ENCODE measurements at places on chromosomes 16 and 17. TPM values are rescaled to one million over a fixed set of nuclear protein-coding genes. Genes with fewer than 3 reads are reported as not detected.

The SLC16A13 gene
- total RNA-seq: 0.19 TPM

The BCAR1 gene
- total RNA-seq: 45.7 TPM

The COX6A2 gene
- total RNA-seq: not detected

The PRRT2 gene
- total RNA-seq: 9.5 TPM

The GSPT1 gene
- total RNA-seq: 66.8 TPM

The MYL4 gene
- not detected for total RNA-seq

- H3K36me3 ChIP-seq: no peaks in the 10 kb centered on the region
- no peaks in the 10 kb centered on the region for H3K27me3 ChIP-seq
- DNase-seq: no peak
These were observed 13.3 kb upstream of the PABPN1L start for GRCh38 chr16:88879788-88880055.

- H3K27ac ChIP-seq: no peak overlapping the region
- H3K4me3 ChIP-seq: no peak overlapping the region
- H3K4me1 ChIP-seq: no peaks in the 10 kb centered on the region
- no peak for DNase-seq
These were observed 295.1 kb upstream of the RBFOX1 start for GRCh38 chr16:7037495-7037894.

DNA sequence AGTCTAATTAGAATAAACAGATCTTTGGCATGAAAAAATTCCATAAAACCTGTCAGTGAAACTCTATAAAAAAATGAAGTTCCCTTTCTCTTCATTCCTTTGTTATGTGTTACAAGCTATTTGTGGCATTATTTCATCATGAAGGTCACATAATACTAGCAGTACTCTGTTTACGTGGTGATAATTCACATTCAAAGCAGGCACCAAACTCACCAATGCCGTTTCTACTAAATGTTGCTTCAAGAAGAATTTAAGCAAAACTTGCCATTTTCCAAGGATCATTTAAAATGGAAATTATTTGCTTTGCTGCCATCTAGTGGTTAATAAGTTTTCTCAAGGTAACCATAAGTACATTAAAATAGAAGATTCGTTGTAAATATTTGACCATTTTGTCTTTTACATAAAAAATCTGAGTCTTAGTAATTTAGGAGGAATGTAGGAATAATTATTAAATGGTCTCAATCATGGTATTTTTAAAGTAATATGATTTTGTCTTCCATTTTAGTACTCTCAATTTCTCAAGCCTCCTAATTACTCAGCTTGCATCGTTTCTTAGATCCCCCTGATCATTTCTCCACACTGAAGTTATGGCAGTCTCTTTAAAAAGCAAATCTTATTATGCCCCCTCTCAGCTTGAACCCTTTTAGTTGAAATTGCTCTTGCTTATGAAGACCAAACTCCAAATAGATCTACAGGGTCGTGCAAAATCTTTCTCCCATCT lies 80.8 kb downstream of the OMG start:
- H3K4me1 ChIP-seq: peaks cover 4% of the 10 kb centered on the region
- peaks cover 7% of the 10 kb centered on the region for H3K36me3 ChIP-seq
- H3K4me3 ChIP-seq: no peak overlapping the region
- no peaks in the 10 kb centered on the region for H3K27me3 ChIP-seq
- no peak overlapping the region for H3K27ac ChIP-seq

DNA sequence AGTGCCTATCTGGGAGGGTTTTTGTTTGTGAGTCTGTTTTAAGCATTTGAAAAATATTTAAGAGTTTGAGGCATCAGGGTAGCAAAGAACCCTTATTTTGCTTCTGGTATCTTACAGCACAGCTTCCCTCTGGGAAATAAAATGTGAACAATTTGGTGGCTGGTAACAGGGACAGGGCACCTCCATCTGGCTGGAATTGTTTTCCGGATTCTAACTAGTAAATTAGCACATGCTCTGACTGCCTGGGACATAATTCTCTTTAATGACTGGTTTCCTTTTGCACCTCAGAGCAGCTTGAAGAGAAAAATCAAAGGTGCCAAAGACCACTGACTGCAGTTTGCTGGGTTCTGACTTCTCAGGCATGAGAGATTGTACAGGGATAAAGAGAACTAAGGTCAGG lies 469.1 kb downstream of the GRIN2A start:
- H3K27me3 ChIP-seq: no peaks in the 10 kb centered on the region
- DNase-seq: no peak
- H3K27ac ChIP-seq: no peak overlapping the region
- no peaks in the 10 kb centered on the region for H3K4me1 ChIP-seq
- H3K4me3 ChIP-seq: no peak overlapping the region
- no peaks in the 10 kb centered on the region for H3K36me3 ChIP-seq

DNA sequence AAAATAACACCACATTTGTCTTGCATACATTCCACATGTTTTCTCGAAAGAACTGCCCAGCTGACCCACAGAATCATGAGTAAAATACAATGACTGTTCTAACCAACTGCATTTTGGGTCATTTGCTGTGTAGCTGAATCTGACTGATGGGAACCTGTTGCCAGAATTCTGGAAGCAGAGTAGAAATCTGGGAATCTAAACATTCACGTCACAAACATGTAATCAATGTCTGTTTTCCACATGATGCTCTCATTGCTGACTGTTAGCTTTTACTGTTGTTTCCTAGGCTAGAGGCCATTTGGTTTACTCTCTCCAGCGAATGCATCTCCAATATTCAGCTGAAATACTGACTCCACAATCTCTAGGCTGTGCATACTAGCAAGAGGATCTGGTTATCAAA lies 710.1 kb downstream of the KCNJ2 start:
- no peaks in the 10 kb centered on the region for H3K4me1 ChIP-seq
- no peak overlapping the region for H3K27ac ChIP-seq
- peaks cover 9% of the 10 kb centered on the region for H3K27me3 ChIP-seq
- no peak overlapping the region for H3K4me3 ChIP-seq
- no peaks in the 10 kb centered on the region for H3K36me3 ChIP-seq
- DNase-seq: no peak

DNA sequence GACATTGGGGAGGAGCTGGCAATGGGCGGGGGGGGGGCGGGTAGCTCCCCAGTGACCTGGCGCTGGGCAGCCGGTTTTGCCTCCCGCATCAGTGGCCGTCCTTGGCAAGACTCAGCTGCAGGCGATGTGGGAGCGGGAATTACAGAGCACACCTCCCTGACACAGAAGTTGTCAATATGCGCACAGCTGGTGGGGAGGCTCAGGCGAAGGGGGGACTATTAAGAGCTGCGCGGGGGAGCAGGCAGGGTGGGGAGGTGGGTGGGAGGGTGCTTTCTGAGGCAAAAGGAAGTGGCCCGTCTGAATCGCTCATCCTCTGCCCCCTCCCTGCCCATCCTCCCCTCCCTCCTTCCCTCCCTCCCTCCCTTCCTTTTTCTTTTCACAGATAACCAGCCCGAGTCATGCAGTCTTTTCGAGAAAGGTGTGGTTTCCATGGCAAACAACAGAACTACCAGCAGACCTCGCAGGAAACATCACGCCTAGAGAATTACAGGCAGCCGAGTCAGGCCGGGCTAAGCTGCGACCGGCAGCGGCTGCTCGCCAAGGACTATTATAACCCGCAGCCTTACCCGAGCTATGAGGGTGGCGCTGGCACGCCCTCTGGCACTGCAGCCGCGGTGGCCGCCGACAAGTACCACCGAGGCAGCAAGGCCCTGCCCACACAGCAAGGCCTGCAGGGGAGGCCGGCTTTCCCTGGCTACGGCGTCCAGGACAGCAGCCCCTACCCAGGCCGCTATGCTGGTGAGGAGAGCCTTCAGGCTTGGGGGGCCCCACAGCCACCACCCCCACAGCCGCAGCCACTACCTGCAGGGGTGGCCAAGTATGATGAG lies 44.0 kb downstream of the SREBF1 start:
- DNase-seq: no peak
- H3K27me3 ChIP-seq: no peaks in the 10 kb centered on the region
- peaks cover 44% of the 10 kb centered on the region for H3K36me3 ChIP-seq
- no peak overlapping the region for H3K4me3 ChIP-seq
- H3K27ac ChIP-seq: peak overlapping the region; percentile 45

DNA sequence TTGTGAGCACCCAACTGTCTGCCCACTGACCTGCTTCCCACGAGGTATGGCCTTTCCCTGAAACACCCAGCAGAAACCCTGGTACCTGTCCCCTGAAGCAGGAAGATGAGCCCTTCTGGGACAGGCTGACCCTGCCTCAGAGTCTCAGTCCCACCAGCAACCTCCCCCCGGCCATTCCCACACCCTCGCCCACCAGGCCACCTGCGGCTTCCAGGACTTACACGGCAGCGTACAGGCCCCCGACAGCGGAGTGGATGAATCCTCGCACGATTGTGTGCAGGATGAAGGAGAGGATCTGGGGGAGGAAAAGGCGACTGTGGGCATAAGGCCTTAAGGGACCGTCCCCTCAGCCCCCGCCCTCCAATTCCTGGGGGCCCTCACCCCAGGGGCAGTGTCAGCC lies 15.4 kb upstream of the PITPNA start:
- peaks cover 35% of the 10 kb centered on the region for H3K4me1 ChIP-seq
- no peak overlapping the region for H3K4me3 ChIP-seq
- H3K27ac ChIP-seq: peak overlapping the region; percentile 85
- DNase-seq: no peak

- no peak overlapping the region for H3K4me3 ChIP-seq
- H3K4me1 ChIP-seq: no peaks in the 10 kb centered on the region
- no peak for DNase-seq
- H3K36me3 ChIP-seq: peaks cover 68% of the 10 kb centered on the region
- no peaks in the 10 kb centered on the region for H3K27me3 ChIP-seq
These were observed 12.8 kb upstream of the ZNF23 start for GRCh38 chr16:71474864-71475263.

GRCh38 chr16:4566144-4566543 lies 10.0 kb downstream of the C16orf96 start:
- no peaks in the 10 kb centered on the region for H3K36me3 ChIP-seq
- no peaks in the 10 kb centered on the region for H3K4me1 ChIP-seq
- no peak overlapping the region for H3K27ac ChIP-seq
- H3K4me3 ChIP-seq: no peak overlapping the region
- no peaks in the 10 kb centered on the region for H3K27me3 ChIP-seq

- no peaks in the 10 kb centered on the region for H3K27me3 ChIP-seq
- H3K4me3 ChIP-seq: peak within 1 kb of the TSS; percentile 81
- no peaks in the 10 kb centered on the region for H3K36me3 ChIP-seq
- peak within 1 kb of the TSS; percentile 100 for H3K27ac ChIP-seq
These were observed at the start of gene FOXF1 for GRCh38 chr16:86510465-86511261. TSS of gene FOXF1 (plus strand) at chr16:86510527. CDS start at chr16:86510570, 43 bp downstream.

DNA sequence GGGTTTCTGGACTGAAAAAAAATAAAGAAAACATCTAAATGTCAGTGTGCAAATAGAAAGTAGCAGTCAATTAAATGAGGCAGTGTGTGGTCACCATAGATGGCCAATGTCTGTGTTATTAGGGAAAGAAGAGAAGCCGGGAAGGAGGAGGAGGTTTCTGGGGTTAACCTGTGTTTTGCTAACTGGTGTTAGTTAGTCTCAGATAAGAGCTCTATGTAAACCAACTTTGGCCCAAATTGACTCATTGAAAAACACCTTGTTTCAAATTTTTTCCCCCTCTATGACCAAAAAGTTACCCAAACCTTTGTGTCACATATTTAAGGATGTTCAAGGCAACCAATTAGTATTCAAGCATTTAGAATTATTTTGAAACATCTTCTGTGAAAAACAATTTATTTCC lies 530.9 kb downstream of the MAF start:
- H3K4me3 ChIP-seq: no peak overlapping the region
- peak overlapping the region; percentile 77 for H3K27ac ChIP-seq

GRCh38 chr17:15233022-15233805 lies 31.9 kb downstream of the PMP22 start:
- no peak overlapping the region for H3K27ac ChIP-seq
- H3K4me1 ChIP-seq: peaks cover 55% of the 10 kb centered on the region
- peaks cover 100% of the 10 kb centered on the region for H3K36me3 ChIP-seq
- DNase-seq: no peak

DNA sequence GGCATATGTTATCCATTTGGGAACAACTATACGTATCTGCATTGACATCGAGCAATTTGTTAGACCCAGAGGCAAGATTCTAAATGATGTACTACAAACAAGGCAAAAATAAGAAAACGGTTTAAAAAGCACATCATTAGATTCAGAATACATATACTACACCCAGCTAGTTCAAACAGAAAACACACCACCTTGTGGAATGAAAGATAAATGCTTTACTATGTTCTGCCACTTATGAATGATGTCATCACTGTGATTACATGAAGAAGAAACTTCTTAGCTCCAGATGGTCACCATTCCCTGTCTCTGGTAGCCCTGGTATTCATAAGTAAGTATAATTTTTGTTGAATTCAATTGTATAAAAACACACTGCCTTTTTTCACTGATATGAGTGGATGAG lies 7.8 kb downstream of the NACA2 start:
- H3K27me3 ChIP-seq: no peaks in the 10 kb centered on the region
- no peak for DNase-seq
- H3K27ac ChIP-seq: no peak overlapping the region
- no peaks in the 10 kb centered on the region for H3K4me1 ChIP-seq

- peak; percentile 94 for DNase-seq
- peaks cover 10% of the 10 kb centered on the region for H3K4me1 ChIP-seq
- no peaks in the 10 kb centered on the region for H3K27me3 ChIP-seq
These were observed 23.3 kb upstream of the CDRT4 start for GRCh38 chr17:15490634-15491261.
